ENCODE measurements at places on chromosomes 7 and 10. TPM values are rescaled to one million over a fixed set of nuclear protein-coding genes. Genes with fewer than 3 reads are reported as not detected.

DNA sequence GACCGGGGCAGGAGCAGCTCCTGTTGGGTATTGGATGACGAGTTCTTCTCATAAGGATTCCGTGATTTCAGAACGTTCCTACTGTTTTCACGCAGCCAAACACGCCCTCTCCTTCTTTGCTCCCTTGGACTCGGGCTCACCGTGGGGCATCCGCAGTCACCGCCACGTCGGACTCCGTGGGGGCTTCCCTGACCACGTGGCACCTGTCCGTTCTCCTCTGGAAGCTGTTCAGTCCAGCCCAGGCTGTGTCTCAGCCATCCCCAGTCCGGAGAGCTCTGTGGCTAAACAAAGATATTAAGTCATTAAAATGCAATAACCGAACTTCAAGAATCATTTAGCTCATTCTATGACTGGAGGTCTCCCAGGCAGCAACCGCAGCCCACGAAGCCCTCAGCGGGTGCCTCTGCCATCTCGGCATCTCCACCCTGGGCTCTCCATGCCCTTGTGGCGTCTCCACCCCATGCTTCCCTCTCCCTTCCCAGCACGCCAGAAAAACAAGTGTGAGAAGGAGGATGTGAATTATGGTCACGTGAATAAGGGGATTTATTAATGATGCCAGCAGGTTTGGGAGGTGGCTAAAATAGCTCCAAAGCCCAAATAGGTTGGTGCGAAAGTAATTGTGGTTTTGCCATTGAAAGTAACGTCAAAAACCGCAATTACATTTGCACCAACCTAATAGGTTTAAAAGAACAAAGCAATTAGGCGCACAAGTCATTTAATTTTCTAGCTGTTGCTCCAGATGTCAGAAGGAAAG lies 224.6 kb upstream of the PPP2R2D start:
- DNase-seq, result no peak
- H3K27me3 ChIP-seq, result no peaks in the 10 kb centered on the region
- no peaks in the 10 kb centered on the region for H3K36me3 ChIP-seq
- H3K27ac ChIP-seq, result peak overlapping the region; percentile 75
- peak overlapping the region; percentile 42 for H3K4me3 ChIP-seq

DNA sequence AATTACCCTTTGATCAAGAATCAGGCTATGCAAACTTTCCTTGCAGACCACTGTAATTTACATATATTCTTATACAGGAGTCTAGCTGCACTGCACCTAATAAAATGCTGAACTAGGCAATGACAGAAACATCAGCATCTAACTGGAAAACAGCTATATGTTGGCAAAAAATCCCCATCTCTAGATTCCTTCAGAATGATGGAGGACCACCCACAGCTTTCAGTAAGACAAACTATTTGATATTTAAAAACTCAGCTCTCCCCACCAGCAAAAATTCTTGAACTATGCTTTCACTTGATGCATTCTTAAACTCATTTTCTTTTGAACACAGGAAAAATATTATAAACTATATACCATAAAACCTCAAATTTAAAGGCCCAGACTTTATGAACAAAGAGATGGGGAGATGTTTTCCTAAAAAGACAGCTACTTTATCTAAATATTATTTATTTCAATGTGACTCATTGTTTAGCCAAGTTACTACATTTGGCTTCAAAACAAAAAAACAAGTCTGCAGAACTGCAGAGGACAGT lies 77.4 kb downstream of the SEMA3C start:
- no peak for DNase-seq
- H3K4me1 ChIP-seq, result peaks cover 19% of the 10 kb centered on the region
- H3K27me3 ChIP-seq, result no peaks in the 10 kb centered on the region
- no peaks in the 10 kb centered on the region for H3K36me3 ChIP-seq

CHN2 gene
- total RNA-seq, result 7.5 TPM

OR2A7 gene
- 1.6 TPM for total RNA-seq

FAM25A gene
- total RNA-seq, result not detected

All from GM23338 (cell line).